Caki2 (cell line): ENCODE measurements at places on chromosomes 4 and X.

GRCh38 chrX:7253565-7253964, 105.6 kb upstream of the PUDP start:
- DNase-seq, result no peak

DNA sequence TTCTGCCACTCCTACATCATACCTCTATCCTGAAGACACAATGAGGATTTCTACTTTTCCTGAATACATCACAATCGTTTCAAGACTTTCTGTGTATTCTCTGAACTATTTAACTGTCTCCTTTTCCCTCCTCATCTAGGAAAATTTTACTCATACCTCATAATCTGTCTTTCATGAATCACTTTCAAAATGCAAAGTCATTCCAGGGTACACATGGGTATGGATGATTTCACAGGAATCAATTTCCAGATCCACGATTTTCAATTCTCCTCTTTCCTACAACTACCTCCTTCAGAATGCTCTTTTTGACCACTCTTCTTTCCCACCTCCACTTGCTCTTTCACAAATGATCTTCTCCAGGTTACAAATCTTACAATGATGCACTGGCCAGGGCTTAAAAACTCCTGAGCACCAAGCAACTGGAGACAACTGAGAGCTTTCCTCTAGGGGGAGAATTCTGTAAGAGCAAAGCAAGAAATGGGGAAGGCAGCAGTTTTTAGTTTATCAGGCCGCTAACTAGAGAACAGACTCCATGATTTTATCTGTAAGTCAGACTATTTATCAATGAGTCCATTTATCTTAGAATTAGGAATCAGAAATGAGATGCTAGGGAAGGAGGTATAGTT, 116.4 kb downstream of the PPP3CA start:
- DNase-seq, result peak; percentile 55

DNA sequence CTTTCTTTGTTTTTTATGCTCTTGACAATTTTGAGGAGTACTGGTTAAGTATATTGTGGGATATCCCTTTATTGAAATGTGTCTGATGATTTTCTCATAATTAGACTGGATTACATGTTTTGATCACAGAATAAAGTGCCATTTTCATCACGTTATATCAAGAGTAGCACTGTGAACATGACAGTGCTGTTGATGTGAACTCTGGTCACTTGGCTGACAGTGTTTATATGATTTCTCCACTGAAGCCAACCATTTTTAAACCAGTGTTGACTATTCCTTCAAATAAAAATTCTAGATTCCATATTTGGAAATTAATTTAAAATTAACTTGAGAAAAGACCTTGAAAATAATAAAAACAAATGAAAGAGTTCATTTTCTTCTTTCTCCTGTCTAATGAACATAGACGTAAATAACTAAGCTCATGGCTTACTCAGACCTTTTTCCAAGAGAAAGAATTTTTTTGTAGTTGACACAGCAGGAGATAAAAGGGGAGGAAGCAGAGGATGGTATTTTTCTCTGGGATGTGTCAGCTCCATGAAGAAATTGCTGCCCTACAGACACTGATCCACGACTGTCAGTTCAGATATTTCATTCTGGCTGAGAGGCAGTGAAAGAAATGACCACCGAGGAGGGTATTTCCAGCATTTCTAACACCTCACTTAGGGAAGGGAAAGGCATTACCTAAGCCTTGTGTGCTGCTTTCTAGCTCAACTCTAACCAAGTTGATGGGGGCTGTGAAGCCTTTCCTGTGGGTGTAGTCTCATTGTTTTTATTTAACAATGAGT, 150.9 kb upstream of the ANK2 start:
- no peak for DNase-seq

GRCh38 chr4:178081176-178081575, 638.9 kb upstream of the AGA start:
- DNase-seq, result no peak

- no peak for DNase-seq
Measured at GRCh38 chr4:164483711-164484110, 270.2 kb upstream of the SMIM31 start.

DNA sequence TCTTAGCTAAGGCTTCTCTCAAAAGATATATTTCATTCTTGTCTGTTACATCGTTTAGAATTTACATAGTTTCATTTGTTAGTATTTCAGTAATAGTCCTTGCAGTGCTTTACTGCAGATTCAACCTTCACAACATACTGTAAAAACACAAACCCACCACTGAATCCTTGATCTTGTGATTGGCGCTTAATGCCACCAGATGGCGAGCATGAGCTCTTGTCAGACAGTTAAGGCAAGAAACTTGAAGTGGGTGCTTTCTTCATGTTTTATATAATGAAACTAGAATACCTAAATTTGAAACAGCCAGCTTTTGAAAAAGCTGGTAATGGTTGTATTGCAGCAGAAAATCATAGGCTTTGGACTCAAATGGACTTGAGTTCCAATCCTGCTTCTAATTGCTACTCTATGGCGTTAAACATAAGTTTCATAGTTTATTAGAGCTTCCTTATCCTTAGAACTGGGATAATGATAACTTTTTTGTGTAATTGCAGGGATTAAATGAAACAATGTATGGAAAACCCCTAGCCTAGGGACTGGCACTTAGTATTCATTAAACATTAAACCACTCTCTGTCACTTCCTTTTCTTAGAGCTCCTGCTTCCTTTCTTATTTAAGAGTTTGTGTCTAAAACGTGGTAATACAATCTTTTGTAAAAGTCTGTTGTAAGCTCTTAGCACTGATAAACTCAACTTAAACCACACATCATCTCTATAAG, 95.1 kb downstream of the USP9X start:
- DNase-seq, result peak; percentile 36

DNA sequence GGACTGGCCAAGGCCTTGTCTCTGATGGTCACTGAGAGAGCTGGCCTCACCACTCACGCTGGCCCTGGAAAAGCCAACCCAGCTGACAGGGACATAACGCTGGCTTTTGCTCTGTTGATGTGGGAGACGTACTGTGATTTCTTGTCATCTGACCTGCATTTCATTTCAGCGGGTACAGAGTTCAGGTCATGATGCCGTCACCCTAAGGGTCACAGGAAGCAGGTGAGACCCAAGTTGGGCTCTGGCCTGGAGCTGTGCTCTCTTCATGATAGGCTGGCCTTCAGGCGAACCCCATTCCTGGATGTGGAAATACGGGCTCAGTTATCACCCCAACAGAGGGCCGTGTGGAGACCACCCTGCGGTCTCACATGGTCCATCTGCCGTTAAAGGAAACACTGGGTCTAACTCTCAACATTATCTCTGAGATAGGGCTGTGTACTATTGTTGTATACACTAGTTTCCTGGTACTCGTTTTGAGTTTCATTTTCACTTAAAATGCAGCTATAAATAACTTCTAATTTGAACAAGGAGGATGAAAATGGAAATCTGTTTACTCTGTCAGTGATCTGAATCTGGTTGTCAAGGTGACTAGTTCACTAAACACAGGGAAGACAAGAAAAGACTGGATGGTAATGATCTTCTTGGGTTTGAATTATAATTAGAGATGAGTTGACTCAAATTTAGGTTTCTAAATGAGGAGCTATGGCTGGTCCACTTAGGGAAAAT, 89.1 kb downstream of the TBC1D9 start:
- no peak for DNase-seq

DNA sequence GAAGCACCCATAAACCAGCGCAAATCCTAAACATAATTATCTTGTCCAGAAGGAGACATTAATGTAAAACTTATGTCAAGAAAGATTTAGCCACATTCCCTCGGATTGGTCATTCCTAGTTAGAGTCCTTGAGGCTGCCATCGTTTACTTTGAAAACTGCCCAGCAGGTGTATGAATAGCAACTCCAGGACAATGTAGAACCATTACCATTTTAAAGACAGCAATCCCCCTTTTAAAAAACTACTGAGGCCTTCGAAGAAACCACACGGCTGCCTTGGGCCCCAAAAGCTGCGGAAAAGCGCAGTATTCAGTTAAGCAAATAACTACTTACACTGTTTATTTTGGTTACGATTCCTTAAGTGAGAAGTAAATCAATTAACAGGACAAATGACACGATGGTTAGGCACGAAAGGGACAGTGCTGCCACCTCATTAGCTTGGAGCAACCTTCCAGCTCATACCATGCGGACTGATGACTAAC, 822 bp upstream of the SGMS2 start:
- no peak for DNase-seq

GRCh38 chr4:87851332-87851731, 18.6 kb downstream of the MEPE start:
- DNase-seq, result no peak

GRCh38 chr4:166335256-166335938, 462.4 kb downstream of the TLL1 start:
- DNase-seq, result no peak

GRCh38 chr4:99807666-99808065, 9.0 kb upstream of the DAPP1 start:
- no peak for DNase-seq
